Stimulated activated CD4-positive, alpha-beta T cell treated with anti-CD3 and anti-CD28 coated beads, Interleukin-1b, Interleukin-23, amount 100 ng/mL, for 48 hours (primary cell): ENCODE measurements at places on chromosomes 6 and 20.

GRCh38 chr6:147508866-147509608 is 547 bp downstream of the SAMD5 start:
- DNase-seq = no peak

GRCh38 chr6:73802366-73802765 is 106.4 kb downstream of the CD109 start:
- no peak for DNase-seq

GRCh38 chr6:155132617-155133016 is 131.2 kb upstream of the CLDN20 start:
- no peak for DNase-seq

- DNase-seq = no peak
These were observed 131.5 kb downstream of the ANKRD60 start for GRCh38 chr20:58096880-58097423.

- DNase-seq = no peak
These were observed 17.6 kb downstream of the CBFA2T2 start for GRCh38 chr20:33507461-33507860.

DNA sequence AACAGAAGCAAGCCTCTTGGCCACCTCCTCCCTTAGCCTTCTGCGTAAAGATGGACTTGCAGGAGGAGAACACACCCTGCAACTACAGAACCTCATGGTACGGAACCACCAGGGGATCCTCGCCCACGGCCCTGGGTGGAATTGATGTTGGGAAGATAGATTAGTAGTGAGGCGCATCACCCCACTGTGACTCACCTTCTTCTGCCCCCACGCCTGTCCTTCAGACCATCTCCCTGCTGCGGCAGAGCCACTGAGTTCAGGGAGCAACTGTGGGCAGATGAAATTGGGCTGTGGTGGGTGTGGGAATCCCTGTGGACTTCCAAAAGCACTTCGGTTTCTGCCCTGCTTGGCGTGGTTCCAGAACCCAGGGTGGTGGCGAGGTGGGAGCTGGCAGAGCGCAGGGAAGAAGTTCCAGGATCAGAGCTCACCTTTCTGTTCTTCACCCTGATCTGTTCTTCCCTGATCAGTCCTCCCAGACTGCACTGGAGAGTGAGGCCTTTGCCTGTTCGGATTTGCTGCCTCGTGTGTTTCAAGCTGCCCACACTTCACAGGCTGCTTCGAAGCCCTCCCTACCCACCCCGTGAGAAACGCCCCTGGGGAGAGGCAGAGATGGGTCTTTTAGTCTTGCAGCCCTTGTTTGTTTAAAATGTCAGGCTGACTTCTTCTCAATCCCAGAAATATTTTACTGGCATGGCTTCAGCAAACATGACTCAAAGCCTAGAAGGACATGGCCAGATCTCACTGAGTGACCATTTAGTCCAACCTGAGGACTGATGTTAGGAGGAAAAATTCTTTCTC is 92.8 kb upstream of the MLN start:
- DNase-seq = no peak

GRCh38 chr6:148183776-148184175 is 158.9 kb upstream of the SASH1 start:
- no peak for DNase-seq

- no peak for DNase-seq
These were observed 85.9 kb downstream of the SYNJ2 start for GRCh38 chr6:158067436-158068015.

- DNase-seq = no peak
These were observed 295.2 kb downstream of the EPHA7 start for GRCh38 chr6:93124006-93124632.

GRCh38 chr6:163177007-163177406 is 237.5 kb upstream of the QKI start:
- no peak for DNase-seq

DNA sequence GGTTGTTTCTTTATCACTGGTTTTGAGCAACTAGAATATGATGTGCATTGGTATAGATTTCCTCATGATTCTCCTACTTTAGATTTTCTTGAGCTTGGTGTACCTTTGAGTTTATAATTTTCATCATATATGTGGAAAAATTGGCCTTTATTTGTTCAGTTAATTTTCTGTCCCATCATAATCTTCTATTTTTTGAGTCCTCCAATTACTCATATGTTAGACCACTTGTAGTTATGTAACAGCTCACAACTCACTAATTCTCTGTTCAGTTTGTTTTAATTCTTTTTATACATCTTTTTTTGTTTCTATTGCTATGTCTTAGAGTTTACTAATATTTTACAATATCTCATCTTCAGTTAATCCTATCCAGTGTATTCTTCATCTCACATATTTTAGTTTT is 81.3 kb upstream of the LAMA2 start:
- no peak for DNase-seq

- DNase-seq = no peak
These were observed 40.9 kb downstream of the JAG1 start for GRCh38 chr20:10632721-10633509.

GRCh38 chr6:75084872-75085381 is 120.9 kb downstream of the COL12A1 start:
- no peak for DNase-seq

- no peak for DNase-seq
These were observed 977 bp downstream of the TNXB start for GRCh38 chr6:32108094-32108627.

GRCh38 chr6:128513878-128514277 is 6.5 kb downstream of the PTPRK start:
- no peak for DNase-seq

- DNase-seq = no peak
These were observed 11.3 kb downstream of the SIRPA start for GRCh38 chr20:1906361-1907051.

- no peak for DNase-seq
These were observed 141.0 kb upstream of the BTBD3 start for GRCh38 chr20:11776687-11777086.

DNA sequence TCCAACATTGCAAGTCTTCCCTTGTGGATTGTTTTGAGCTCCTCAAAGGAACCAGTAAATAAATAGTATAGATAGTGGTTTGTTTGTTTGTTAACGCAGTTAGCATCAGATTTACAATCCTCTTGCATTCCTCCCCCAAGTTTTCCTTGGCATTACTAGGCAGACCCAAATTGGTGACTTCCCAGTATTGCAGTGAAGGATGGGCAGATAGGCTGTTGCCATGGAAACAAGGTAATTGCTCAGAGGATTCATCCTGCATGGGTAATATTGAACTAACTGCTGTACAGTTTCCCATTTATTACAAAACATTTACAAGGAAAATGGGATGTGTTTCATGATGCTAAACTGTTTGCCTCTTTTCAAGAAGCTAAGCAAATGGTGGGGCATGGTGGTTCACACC is 477.2 kb downstream of the EPM2A start:
- DNase-seq = no peak

DNA sequence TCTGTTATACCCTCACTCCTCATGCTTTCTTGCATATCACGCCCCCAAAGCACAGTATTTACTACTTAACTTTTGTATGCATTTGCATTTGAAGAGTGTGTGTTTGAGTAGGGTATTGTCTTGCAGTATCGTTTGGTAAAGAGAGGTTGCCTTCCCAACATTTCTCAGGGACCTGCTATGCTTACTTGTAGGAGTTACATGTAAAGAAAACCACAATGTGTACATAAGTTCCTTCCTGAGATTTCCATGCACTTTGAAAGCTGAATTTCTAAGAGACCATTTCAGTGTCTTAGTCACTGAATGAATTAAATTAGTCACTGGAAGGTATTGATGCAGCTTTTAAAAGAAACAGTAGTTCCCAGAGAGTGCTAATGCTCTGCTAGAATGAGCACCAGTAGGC is 159.3 kb upstream of the LAMA2 start:
- no peak for DNase-seq

DNA sequence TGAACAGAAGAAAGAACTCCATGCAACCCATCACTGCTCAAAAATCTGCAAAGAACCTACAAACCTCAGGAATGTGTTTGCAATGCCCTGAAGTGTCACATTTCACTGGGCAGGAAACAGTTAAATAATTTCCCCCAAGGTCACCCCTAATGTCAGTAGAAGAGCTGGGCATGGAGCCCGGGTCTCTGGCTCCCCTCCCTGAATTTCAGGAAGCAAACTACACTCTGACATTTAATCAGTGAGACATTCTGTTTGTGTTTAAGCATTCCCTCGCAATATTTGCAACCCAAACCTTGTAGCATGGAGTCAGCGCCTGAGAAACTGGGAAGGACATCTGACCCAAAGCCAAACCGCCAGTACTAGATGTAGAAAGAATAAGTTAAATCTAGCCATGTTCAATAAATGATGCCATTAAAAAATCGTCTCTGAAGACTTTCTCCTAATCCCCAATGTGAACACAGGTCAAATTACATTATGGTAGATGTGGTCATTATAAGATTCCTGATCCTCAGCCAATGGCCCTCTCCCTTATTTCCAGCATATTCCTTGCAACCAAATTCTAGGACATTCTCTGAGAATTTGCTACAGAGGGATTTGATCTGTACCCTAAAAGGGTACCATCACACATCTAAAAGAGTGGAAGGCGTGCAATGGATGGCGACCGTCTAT is 91.2 kb upstream of the ADTRP start:
- no peak for DNase-seq
